ENCODE measurements at places on chromosomes 2 and 18.
A peak's percentile ranks its signal among the peaks of the same experiment; 100 is the strongest.

GRCh38 chr2:24073816-24074215 is 2.3 kb downstream of the SF3B6 start:
- DNase-seq = no peak

GRCh38 chr18:29154758-29155725 is 978.1 kb upstream of the CDH2 start:
- no peak for DNase-seq

DNA sequence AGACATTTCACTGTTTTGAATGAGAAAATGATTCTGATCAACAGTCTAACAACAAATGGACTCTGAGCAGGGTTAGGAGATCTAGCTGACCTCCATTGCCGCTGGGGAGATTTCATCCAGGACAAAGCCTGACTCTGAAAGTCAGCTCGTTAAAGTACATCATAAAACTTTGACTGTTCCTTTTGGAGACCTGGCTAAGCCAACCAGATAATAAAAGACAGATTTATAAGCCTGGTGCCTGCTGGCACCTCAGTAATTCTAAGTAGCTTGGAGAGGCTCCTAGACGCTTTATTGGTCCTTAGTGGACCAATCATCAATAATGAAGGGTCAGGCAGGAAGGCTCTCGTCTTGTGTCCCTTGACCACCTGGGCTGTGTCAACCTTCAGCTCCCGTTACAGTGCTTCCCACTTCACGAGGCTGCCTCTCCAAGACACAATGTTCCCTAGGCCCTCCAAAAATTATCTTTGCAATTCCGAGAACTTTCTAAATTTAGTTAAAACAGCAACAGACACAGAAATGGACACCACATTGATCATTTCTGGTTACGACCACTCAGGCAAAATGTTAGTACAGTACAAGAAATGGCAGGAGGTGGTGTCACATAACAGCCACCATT is 47.9 kb upstream of the PMAIP1 start:
- no peak for DNase-seq

- no peak for DNase-seq
Observed at GRCh38 chr18:34957119-34957863, 83.9 kb upstream of the MAPRE2 start.

GRCh38 chr2:11862049-11862448 is 115.6 kb downstream of the LPIN1 start:
- DNase-seq = no peak

DNA sequence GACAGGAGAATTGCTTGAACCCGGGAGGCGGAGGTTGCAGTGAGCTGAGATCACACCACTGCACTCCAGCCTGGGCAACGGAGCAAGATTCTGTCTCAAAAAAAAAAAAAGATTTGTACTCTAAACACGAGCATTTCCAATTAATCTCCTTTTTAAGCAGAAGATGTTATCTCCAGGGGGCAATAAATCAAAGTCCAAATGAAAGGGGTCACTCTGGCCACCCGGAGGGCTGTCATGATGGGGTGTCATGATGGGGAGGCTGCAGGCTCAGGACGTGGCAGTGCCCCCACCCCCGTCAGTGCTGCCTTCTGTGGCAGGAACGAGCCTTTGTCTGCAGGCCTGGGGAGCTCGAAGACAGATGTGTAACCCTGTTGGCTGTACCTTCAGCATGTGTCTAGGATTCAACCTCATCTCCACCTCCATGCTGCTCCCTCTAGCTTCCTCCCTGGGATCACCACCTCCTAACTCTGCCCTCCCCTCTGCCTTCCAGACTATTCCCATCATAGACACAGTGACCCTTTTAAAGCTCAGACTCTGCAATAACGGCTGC is 76.9 kb upstream of the YWHAQ start:
- no peak for DNase-seq

DNA sequence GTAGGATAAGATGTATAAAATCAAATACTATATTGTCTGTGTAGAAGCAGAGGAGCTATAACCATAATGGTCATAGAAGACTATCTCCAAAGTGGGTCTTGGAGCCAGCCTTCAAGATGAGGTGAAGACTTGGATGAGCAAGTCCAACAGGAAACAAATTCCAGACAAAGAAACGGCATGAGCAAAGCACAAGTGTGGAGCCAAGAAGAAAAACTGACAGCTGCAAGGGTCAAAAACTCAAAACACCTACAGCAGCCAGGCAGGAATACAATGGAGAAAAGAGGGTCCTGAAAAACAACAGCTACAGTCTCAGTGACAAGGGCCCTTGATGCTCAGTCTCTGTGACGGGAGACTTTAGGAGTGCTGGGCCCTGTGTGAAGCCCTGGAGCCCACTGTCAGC is 102.4 kb downstream of the STK39 start:
- no peak for DNase-seq

DNA sequence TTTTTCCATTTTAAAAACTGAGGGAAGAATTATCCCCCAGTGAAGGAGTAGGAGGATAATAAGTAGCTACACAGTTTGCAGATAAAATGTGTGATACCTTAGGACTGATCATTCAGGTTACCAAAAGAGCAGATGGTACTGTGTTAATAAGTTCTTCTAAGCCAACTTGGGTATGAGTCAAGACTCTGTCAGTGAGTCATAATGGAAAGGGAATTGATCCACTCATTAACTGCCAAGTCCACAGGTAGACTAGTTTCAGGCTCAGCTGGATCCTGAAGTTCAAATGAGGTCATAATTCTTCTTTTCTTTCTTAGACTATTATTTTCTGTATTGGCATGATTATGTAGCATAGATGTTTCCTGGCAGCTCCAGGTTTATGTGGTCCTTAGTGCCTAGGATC is 142.4 kb upstream of the ALPP start:
- no peak for DNase-seq

- DNase-seq = no peak
Observed at GRCh38 chr2:157447741-157448140, 3.9 kb upstream of the CYTIP start.

DNA sequence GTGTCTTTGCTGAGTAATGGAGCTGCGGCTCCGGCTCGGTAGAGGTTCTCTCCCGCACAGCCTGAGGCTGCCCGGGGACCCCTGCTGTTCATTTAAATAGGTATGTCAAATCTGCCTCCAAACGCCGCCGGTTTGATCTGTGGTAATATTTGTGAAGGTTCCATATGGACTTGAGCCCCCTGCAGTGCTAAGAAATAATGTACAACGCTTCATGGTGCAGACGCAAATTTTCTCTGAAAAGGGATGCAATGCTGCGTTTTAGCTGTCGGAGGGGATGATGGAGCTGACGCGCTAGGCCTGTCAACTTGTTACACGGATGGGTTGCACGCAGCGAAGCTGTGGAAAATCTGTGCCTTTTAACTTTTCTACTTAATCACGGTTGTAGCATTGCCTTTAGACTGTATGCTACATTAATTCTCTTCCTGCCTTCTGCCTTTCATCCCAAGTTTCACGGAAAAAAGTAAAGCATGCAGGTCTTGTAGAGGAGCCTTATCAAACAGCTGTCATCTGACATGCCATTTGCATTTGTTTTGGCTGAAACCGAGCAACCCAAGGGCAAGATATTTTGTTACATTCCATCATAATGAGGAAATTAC is 43.2 kb downstream of the MRPS9 start:
- DNase-seq = peak; percentile 57

GRCh38 chr2:226020176-226020575 is 620.7 kb downstream of the NYAP2 start:
- DNase-seq = no peak

- DNase-seq = no peak
Observed at GRCh38 chr18:38368886-38369285, 803.3 kb upstream of the CELF4 start.
